ENCODE measurements at places on chromosomes 7 and 10. TPM values are rescaled to one million over a fixed set of nuclear protein-coding genes. Genes with fewer than 3 reads are reported as not detected.

Gene STEAP2
- 0.49 TPM for total RNA-seq

Gene ZNF488
- not detected for total RNA-seq

Gene TMEM248
- total RNA-seq = 63.3 TPM

Gene ZNF746
- 17.4 TPM for total RNA-seq

Gene WNT2
- not detected for total RNA-seq

Gene WASHC2A
- 19.7 TPM for total RNA-seq

Gene UPK3B
- 0.22 TPM for total RNA-seq

Gene SSBP1
- 127 TPM for total RNA-seq

Gene PLEKHS1
- not detected for total RNA-seq

Gene SFTPD
- total RNA-seq = not detected

Gene NRAP
- total RNA-seq = 2,339 TPM

Gene TRPV5
- not detected for total RNA-seq

Gene RARRES2
- total RNA-seq = 14.3 TPM

Gene FLNC
- 1,071 TPM for total RNA-seq

Gene EEPD1
- total RNA-seq = 54.7 TPM

Gene ESYT2
- total RNA-seq = 106 TPM

Gene MSMB
- total RNA-seq = not detected

Gene TECPR1
- total RNA-seq = 19.3 TPM

Gene GHRHR
- not detected for total RNA-seq

Gene PTN
- total RNA-seq = 0.87 TPM

Gene SPDYE2
- total RNA-seq = not detected

Gene TAS2R3
- total RNA-seq = 0.75 TPM

Gene ANK3
- 125 TPM for total RNA-seq

Gene SLC16A12
- 0.97 TPM for total RNA-seq

Gene PTCD1
- 9.9 TPM for total RNA-seq

Gene ACTL6B
- not detected for total RNA-seq

Gene OR2A1
- total RNA-seq = not detected

Gene NEUROD6
- total RNA-seq = not detected

Gene PPP1R17
- not detected for total RNA-seq

Gene RALA
- 10.8 TPM for total RNA-seq

Gene TAS2R39
- total RNA-seq = not detected

Gene ZNF37A
- 4.3 TPM for total RNA-seq

Gene ASZ1
- not detected for total RNA-seq

Gene SPDYE11
- total RNA-seq = not detected

Gene GNAT3
- not detected for total RNA-seq

Gene FAM131B
- 0.38 TPM for total RNA-seq

Gene DMBT1
- total RNA-seq = not detected

Gene MMD2
- not detected for total RNA-seq

Gene WDFY4
- 0.94 TPM for total RNA-seq

Gene PLA2G12B
- total RNA-seq = not detected

Gene TSPAN12
- 3.7 TPM for total RNA-seq

Gene MYH16
- total RNA-seq = not detected

Gene CRYGN
- total RNA-seq = not detected

Gene NRCAM
- 0.23 TPM for total RNA-seq

Gene ADAMTS14
- total RNA-seq = not detected

Gene PNLIPRP2
- not detected for total RNA-seq

Gene NUTM2E
- not detected for total RNA-seq

Gene CALHM1
- not detected for total RNA-seq

Gene PON1
- total RNA-seq = 0.31 TPM

Gene KIN
- total RNA-seq = 1.7 TPM

Gene SFXN2
- 0.84 TPM for total RNA-seq

Gene C10orf90
- total RNA-seq = not detected

All from gastrocnemius medialis (tissue), 4 donors.